ENCODE measurements at places on chromosomes 12 and 14.

- DNase-seq, result no peak
Observed at GRCh38 chr12:125129179-125129571, 63.9 kb downstream of the AACS start.

DNA sequence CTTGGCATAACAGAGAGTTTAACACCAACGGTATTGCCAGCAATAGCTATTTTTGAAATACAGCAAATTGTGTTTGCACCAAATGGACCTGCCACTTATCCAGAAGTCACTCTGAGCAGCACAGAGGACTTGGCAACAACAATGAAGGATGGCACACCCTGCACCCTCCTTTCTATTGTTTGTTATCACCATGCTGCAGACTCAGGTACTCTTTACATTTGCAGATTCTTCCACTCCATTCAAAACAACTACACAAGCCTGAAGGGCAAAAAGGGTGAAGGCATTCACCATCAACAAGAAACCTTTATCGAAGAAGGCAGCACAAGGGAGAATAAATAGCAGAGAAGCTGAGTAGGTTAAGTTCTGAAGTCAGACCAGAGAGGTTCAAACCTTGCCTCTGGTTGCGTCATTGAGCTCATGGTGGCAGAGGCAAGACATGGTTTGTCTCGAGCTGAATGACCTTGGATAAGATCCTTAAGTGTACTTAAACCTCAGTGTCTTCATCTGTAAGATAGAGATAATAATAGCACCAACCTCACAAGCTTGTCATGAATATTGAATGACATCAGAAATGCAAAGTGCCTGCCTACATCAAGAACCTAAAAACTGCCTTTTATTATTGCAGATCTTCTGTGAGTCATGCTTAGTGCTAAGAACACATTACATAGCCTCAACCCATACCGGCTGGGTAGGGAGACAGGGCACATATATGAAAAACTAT is 1.4 kb upstream of the ACSM4 start:
- DNase-seq, result no peak

DNA sequence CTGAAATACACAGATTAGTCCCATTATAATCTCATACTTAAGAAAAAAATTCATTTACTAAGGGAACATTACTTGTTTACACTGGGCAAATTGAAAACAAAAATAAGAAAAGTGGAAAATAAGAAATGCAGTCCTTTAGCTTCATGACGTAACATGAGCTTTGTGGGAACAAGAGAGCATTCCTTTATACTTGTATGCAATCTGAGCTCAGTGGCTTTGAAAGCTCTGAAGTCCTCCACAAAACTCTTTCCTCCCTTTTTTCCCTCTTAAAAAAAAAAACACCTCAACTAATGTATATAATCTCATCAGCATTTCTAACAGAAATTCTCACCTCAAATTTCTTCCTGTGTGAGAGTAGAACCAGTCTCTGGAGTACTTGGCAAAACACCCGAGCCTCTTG is 76.9 kb upstream of the OTX2 start:
- no peak for DNase-seq

GRCh38 chr14:64147126-64147790 is 146.9 kb downstream of the ESR2 start:
- no peak for DNase-seq

DNA sequence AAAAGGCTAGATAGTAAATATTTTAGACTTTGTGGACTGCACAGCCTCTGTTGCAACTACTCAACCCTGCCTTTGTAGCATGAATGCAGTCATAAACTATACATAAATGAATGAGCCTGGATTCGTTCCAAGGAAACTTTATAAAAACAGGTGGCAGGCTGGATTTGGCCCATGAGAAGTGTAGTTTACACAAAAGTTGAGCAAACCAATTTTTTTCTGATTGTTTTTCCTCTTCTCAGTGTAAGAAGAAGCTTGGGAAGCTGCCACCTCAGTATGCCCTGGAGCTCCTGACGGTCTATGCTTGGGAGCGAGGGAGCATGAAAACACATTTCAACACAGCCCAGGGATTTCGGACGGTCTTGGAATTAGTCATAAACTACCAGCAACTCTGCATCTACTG is 9.5 kb downstream of the OAS1 start:
- DNase-seq, result no peak

- DNase-seq, result no peak
Observed at GRCh38 chr12:45112306-45112705, 61.4 kb upstream of the DBX2 start.

GRCh38 chr12:131333621-131334440 is 377.1 kb upstream of the SFSWAP start:
- no peak for DNase-seq

DNA sequence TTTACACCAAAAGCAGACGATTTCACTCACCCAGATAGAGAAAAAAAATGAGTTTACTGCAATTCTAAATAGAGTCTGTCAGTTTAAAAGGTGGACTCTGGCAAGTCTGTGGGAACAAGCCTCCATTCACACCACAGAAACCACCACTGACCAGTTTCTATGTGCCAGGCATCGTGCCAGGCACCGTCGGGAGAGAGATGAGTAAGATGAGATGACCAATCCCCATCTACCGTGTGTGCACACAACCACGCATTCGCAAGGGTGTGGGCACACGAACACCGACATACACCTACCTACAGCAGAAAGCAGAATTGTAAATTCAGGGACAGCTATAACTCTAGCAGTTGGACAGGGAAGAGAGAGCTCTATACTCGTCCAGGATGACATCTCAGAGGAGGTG is 58.3 kb downstream of the PRIMA1 start:
- no peak for DNase-seq

- no peak for DNase-seq
Observed at GRCh38 chr12:38289396-38289795, 27.2 kb upstream of the ALG10B start.

DNA sequence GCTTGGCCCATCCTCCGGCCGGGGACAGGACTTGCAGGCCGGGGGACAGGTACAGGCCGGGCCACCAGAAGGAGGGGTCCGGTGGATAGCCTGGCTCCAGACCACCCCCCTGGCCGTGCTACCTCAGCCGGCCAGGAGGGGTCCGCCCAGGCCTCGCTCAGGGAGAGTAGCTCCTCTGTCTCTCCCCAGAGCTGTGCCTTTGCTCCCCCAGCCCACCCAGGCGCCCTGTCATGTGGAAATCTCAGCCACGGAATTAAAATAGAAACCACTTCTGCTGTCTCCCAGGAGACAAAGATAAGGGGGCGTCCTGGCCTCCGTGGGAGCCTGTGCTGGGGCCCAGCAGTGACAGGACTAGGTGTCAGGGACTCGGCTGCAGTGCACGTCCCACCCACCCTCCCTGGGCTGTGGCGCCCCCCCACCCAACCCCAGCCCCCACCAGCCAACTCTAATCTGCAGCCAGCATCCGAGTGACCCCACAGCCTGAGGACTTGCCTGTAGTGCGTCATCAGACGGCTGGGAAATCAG is 3.3 kb upstream of the CRIP2 start:
- DNase-seq, result no peak

GRCh38 chr14:105473677-105474482 is 741 bp upstream of the CRIP2 start:
- peak; percentile 75 for DNase-seq

- DNase-seq, result peak; percentile 33
Observed at GRCh38 chr14:61460718-61461611, 139.6 kb downstream of the PRKCH start.

DNA sequence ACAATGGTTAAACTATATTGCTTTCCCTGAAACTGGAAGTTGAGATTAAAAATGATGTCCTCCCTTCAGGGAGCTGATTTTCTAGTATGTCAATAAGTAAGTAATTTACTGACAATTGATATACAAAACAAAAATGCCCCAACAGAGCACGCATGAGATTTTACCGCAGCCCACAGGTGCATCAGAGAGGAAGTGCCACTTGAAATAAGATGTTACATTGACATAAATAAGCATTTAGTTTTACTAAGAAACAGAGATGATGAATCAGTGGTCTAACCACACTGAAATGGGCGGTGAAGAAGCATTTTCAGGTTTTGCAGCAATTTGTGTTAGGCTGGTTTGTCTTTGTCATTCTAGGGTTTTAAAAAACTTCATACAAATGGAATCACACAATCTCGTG is 8.8 kb upstream of the CLECL1 start:
- DNase-seq, result peak; percentile 92

DNA sequence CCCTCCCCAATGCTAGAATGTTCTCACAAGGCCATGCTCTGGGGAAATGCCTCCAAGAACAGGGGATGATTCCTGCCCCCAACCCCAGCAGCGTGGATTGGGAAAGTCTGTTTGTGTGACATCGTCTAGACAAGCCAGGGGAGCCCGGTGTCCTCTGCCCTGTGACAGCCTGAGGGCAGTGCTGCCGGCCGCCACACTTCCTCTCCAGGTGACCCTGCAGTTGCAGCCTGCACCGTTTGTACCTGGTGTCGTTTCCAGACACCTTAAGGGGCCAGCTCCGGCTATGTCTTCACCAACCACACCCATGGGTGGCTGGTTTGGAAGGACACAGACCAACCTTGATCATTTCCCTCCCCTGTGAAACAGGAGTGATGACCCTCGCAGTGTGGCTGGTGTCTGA is 372.6 kb downstream of the BCL11B start:
- no peak for DNase-seq

GRCh38 chr12:22467190-22467589 is 77.2 kb downstream of the C2CD5 start:
- no peak for DNase-seq

All from CD4-positive, alpha-beta T cell treated with Interleukin-4 for 1 hour (primary cell).